Stimulated activated CD4-positive, alpha-beta T cell treated with anti-CD3 and anti-CD28 coated beads, Interleukin-15, amount 100 ng/mL, for 24 hours (primary cell): ENCODE measurements at places on chromosomes 2 and 18.
A peak's percentile ranks its signal among the peaks of the same experiment; 100 is the strongest.

DNA sequence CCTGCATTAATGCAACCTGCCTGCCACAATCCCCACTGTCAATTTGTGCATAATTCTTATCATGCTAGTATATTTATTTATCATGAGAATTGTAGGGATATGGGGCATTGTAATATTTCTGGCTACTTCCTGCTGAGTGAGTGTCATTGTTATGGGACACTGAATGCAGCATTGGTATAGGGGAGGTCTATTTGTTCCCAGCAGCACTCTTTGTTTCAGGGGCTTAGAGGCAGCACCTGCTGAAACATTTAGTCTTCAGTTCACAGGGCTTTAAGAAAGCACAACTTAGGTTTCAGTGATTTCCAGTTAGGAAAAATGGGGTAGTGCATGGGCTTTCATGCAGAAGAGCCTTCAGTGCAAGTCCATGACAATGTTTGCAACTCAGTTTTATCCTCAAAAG lies 23.6 kb downstream of the SULT1C3 start:
- DNase-seq = no peak

DNA sequence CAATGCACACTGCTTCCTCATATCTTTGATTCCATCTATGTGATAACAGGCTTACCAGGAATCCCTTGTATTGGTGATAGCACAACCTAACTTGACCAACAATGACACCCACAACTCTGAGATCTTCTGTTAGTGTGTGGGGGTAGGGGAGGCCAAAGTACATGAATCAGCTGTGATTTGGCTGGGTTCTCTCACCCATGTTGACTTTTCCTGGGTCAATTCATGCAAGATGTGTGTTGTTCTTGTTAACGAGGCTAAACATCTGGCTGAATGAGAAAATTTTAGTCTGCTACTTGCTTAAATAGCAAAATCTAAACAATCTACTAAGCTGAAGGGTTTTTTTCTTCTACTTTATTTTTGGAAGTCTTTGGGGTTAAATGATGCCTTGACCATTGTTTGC lies 341.2 kb upstream of the SLC14A2 start:
- no peak for DNase-seq

DNA sequence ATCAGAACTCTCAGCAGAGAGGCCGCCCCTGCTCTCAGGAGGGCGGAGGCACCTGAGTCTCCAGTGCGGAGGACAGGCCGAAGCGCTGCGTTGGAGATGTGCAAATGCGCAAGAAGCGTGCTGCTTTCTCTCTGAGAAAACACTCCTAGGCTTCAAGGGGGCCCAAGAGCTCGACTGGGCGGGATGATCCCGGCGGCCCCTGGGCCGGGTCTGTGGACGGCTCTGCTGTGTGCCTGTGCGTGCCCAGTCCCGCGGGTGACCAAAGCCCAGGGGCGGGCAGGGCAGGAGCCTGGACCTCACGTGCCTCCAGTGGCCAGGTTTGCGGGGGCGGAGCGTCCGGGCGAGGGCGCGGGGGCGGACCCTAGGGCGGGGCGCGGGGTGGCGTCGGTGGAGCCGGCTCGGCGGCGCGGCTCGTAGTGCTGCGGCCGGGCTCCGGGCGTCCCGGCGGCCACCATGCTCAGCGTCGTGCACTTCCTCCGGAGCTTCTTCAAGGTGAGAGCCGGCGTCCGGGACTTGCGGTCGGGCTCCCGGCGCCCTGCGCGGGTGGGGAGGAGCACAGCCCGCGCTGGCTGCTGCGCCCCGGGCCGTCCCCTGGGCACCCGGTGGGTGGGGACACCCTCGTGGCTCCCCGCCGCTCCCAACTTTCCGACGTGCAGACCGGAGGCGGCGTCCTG lies at the start of gene ARHGEF4:
TSS of gene ARHGEF4 (plus strand) at position 414 of the 674 bp plus-strand sequence. CDS start at position 454, 40 bp downstream.
- peak; percentile 52 for DNase-seq

GRCh38 chr2:95032341-95032740 lies 6.8 kb downstream of the MAL start:
- no peak for DNase-seq

- DNase-seq = no peak
Observed at GRCh38 chr2:204033611-204034495, 97.3 kb downstream of the ICOS start.

DNA sequence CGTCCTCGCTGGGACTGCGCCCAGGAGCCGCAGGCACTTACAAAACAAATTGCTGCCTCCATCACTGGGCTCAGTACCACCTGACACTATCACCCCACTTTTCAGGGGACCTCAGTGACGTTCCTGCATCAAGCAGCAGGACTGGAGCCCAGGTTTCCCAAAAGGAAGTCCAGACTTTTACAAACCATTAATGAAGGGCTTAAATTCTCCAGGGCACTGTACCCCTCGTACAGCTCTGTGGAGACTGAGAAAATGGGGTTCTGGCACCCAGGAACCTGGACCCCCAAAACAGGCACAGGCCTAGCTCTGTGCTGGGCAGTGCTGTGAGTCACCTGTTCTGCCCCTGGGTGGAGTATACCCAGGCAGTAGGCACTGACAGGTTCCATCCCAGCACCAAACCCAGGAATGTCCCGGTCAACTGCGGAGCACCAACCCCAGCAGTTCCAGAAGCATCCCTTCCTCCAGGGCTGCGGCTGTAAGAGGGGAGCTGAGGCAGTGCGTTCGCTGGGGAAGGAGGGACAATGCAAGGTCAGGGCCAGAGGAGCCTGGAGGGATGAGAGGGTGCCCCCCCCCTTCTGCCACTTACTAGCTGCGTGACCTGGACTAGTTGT lies 24.6 kb upstream of the NOTO start:
- DNase-seq = no peak

DNA sequence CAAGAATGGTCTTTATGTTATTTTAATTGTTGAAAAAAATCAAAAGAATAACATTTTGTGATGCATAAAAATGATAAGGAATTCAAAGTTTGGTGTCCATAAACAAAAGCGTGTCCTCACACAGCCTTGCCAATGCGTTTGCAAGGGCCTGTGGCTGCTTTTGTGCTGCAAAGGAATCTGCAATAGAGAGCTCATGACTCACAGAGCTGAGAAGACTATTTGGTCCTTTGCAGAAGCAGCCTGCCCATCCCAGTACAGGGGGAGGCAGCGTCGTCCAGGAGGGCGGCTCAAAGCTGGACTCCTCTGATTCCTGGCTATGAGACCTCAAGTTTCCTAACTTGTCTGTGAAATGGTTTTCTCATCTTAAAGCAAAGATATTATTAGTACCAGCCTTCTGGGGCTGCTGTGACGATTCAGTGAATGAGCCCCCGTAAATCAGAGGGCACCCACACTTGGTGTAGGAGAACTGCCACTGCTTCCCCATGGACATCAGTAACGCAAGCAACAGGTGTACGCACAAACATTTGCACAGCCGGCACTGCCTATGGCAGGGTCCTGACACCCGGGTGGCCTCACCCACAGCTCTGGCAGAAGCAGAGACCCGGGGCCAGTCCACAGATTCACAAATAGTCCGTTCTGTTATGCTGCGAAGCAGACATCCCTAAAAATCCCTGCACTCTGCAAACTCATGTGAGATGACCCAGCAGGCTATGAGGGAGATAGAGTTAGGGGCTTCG lies 70.6 kb upstream of the ASAP2 start:
- no peak for DNase-seq
